RPMI7951 (cell line): ENCODE measurements at places on chromosomes 12 and 14. TPM values are rescaled to one million over a fixed set of nuclear protein-coding genes. Genes with fewer than 3 reads are reported as not detected.

Gene KRT75
- total RNA-seq = not detected in 2 replicates

- no peak for DNase-seq
Measured at GRCh38 chr12:42282294-42282693, 43.6 kb downstream of the ZCRB1 start.

- DNase-seq = no peak
Measured at GRCh38 chr14:99426813-99427346, 53.8 kb downstream of the SETD3 start.

DNA sequence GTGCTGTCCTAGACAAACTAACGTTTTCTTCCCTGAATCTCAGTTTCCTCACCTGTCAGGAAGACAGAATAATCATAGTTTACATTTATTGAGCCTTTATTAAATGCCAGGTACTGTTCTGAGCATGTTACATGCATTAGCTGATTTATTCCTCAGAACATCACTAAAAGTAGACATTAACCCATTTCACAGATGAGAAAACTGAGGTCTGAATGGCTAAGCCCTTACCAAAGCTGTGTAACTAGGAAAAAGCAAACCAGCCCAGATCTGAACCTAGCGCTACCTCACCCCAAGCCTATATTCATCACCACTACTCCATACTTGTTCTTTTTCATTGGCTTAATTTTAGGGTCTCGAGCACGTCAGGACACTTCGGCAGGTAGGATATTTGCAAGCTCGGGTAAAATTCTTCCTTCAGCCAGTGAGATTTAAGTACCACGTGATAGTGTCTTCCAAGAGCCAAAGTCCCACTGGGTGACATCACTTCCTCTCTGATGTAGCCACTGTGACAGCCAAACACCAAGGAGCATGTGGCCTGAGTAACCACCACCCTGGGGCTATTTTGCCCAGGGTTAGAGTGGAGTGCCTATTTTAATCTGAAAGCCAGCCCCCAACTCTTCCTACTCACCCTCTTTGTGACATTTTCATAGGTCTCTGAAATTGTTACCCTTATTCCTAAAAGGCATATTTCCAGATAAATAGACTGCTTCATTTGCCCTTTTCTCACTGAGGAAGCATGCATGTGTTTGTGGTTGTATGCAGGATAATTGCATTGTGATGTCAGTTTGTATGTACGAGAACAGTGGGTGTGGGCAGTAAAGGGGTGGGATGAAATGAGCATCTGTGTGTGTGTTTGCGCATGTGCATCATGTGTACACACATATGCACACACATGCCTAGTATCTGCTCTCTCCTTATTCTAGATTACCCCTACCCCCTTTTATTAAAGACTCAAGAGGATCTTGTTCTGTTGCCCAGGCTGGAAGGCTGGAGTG lies 62.2 kb upstream of the WSCD2 start:
- no peak for DNase-seq

Gene SHMT2
- total RNA-seq = 89.3 and 108 TPM in 2 replicates

DNA sequence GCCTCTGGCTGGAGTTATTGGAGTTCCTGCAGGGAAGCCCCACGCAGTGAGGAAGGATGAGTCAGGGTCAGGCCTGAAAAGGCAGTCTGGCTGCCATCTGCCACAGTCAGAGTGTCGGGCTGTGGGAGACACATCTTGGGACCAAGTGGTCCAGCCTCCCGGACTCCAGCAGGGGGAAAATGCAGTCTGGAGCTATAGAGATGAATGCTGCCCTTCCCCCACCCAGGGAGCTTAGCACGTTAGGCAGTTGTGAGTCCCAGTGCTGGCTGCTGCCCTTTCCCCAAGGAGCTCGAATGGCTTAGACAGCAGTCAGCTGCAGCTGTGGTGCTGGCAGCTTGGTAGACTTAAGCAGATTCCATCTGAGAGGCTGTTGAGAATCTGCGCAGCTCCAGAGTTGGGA lies 8.2 kb upstream of the NTS start:
- DNase-seq = peak; percentile 27

DNA sequence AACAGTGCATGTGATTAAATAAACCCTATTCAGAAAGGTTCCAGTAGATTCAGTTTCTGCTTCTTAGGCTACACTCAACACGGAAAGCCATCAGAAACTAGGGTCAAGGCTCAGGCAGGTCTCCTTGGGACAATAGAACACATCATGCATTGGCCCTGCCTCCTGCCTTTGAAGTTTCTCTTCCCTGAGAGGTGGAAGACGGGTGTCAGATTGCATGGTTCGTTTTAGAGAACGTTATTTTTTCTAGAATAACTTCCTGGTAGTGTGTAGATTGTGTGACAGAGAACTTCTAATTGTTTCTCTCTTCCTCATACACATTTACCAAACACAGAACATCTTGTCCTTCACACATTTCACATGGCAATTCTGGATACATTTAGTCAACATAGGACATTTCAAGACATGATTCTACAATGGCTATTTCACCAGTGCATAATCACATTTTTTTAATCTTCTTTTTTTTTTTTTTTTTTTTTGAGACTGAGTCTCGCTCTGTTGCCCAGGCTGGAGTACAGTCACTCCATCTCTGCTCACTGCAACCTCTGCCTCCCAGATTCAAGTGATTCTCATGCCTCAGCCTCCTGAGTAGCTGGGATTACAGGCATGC lies 106.6 kb upstream of the AMN1 start:
- no peak for DNase-seq

GRCh38 chr14:85911044-85911443 lies 381.1 kb downstream of the FLRT2 start:
- DNase-seq = no peak

Gene FGF6
- total RNA-seq = not detected in 2 replicates

Gene DDX23
- total RNA-seq = 55.7 and 59.1 TPM in 2 replicates

DNA sequence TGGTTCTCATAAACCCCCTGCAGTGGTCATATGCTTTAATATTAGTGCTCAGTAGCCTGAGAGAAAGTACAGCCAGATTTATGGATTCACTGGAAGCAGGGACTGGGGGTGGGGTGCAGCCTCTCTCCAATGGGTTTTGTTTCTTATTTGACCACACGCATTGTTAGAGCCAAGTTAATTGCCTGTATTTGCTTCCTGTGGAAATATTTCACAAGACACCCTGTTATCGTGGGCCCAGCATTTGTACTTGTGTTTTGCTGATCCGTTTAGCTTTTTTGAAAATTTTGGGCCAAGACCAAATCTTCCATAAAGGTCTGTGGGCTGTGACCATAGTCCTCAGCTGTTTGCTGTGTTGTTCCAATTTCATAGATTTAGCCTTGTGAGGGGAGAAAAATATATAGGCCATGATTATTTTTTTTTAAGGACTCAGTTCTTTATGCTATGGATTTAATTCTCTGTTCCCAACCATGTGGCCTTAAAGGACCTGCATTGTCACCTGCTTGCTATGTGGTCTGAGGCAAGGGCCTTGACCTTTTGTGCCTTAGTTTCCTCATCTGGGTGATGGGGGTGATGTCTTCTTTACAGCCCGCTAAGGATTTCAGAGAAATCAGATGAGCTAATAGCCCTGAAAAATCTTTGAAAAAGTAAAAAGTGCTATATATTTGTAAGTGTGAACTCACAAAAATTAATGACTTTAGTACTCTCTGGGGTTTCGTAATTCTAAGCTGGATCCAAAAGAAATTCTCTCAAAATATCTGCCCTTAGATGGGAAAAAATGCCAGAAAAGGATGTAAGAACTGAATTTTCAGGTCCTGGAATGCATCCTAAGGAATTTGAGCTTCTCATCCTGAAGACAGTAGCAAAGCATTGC lies 370.2 kb downstream of the DPF3 start:
- DNase-seq = peak; percentile 69

- DNase-seq = no peak
Measured at GRCh38 chr14:101945171-101945570, 19.2 kb upstream of the DYNC1H1 start.

GRCh38 chr14:36441283-36441682 lies 78.7 kb downstream of the NKX2-1 start:
- no peak for DNase-seq

Gene KRT78
- 0.20 and 0.36 TPM in 2 replicates for total RNA-seq

- no peak for DNase-seq
Measured at GRCh38 chr12:116026346-116026745, 251.1 kb downstream of the MED13L start.

Gene CLMN
- total RNA-seq = 0.59 and 0.72 TPM in 2 replicates

Gene DPY19L2
- total RNA-seq = 4.1 and 5.4 TPM in 2 replicates

- no peak for DNase-seq
Measured at GRCh38 chr14:102778338-102779083, 1.3 kb downstream of the TRAF3 start.

DNA sequence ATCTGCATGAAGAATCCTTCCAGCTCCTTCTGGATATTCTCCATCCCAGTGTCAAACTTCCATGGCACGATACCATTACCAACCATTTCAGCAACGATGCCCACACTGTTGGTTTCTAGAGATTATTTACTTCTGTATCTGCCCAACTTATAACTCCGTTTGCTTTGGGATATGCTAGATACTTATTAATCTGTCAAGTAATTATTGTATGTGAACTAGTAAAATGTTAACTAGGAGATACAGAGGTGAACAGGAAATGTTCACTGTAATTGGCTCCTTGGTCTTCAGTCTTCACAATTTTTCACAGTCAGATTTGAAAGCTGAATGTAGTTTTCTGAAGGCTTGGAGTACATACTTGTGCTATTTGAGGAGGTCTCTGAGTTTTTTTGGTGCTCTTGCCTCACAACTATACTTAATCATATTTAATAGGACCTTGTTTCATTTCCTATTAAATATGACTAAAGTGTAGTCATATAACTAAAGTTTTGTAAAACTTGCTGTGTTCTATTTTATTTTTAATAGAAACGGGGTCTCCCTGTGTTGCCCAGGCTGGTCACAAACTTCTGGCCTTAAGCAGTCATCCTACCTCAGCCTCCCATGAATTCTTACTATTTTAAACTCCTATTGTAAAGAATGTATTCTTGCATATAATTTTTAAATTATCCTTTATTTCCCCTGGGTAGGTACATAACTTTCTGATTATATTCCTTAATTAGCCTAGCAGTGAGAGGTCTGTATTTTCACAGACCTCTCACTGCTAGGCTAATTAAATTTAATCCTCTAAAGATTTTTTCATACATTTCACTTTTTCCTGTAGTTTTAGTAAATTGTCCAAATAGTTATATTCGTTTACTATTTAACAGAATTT lies 79.7 kb downstream of the FGD4 start:
- DNase-seq = no peak

GRCh38 chr12:85016413-85016812 lies 19.7 kb downstream of the TSPAN19 start:
- DNase-seq = peak; percentile 69

DNA sequence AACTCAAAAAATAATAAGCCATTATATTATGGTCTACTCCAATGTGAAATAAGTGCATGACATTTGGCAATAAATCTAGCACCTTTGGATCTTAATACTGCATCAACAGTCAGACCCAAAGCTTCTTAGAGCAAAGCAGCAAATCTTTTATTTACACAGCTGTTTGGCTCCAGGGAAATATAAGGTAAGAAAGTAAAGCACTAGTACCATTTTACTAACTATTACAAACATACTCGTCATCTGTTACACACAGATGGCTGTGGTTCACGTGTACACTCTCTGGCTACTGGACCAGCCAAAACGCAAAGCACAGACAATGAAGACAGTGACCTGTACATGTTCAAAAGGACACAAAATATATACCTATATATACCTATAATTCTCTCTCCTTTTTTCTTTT lies 2.8 kb downstream of the FGD6 start:
- no peak for DNase-seq

Gene PMCH
- not detected in 2 replicates for total RNA-seq

GRCh38 chr12:107704041-107704440 lies 18.4 kb downstream of the PWP1 start:
- DNase-seq = no peak

DNA sequence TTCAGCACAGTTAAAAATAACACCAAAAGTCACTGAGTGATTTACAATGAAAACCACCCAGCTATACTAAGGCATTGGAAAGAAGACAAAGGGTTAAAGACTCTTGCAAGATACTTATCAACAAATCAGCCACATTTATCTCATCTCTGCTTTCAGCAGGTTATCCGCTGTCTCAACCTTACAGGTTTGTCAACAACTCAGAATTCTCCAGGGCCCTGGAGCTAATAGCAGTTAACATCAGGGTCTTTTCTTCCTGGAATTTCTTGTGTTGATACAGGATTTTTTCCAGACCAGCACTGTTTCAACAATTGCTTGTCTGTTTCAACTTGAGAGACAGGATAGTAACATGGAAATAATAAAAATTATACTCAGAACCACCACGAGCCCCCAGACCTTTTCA lies 3.5 kb downstream of the PKP2 start:
- DNase-seq = no peak

- no peak for DNase-seq
Measured at GRCh38 chr12:53128780-53129569, 25.7 kb downstream of the SOAT2 start.

DNA sequence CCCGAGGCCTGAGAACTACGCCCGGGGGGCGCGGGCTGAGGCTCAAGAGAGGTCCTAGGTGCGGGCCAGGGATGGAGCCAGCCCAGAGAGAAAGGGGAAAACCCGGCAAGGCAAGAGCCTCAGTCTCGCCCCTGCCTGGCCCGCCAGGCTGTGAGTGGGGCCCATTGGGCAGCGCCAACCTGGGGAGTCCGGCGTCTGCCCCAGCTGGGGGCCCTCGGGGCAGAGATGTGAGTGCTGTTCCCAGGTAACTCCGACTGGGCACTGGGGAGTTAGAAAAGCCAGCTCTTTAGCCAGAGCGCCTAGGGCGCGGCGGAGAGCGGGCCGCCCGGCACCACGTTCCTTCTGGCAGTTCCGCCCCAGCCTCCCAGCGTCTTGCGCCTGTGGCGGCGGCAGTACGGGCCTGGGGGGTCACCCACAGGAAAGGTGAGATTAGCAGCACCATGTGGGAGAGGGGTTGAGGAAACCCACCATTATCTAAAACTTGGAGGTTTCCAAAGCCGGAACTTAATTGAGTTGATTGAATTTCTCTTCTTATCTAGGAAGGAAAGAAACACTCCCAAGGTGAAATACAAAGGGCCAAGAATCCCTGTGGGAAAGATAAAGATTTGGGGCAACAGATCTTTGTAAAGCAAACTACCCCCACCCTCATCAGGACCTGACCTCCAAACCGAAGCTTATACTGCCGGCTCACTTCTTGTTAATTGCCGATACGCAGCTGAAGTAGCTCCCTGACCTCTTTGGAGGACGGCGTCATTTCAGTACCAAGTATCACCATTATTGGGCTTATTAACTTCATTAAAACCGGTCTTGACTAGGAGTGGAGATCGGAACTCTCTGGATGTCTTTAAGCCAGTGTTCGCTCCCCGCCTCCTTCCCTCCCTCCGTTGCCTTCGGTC lies 11.6 kb downstream of the OTX2 start:
- DNase-seq = no peak

Gene MYH6
- total RNA-seq = not detected in 2 replicates

- peak; percentile 88 for DNase-seq
Measured at GRCh38 chr12:75725521-75726111, 214.2 kb upstream of the KRR1 start.

Gene AQP6
- 0.10 TPM in 1 of 2 replicates, not detected in the other for total RNA-seq

DNA sequence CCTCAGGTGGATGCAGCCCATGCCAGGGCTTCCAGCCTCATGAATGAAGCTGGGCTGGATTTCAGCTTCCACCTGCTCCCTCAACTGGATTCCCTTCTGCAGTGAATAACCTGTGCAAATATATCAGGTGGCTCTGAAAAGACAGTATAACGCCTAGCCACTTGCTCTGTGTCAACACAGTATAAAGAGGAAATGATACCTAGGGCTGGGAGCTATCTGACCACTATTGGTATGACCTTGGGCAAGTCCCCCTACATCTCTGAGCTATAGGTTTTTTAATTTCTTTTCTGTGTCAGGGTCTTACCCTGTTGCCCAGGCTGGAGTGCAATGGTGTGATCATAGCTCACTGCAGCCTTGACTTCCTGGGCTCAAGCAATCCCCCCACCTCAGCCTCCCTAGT lies 19.8 kb downstream of the ISM2 start:
- DNase-seq = no peak

GRCh38 chr14:71246539-71246938 lies 339.3 kb downstream of the PCNX1 start:
- no peak for DNase-seq

Gene GLT1D1
- not detected in 2 replicates for total RNA-seq
